ENCODE measurements at places on chromosomes 16 and 17.

DNA sequence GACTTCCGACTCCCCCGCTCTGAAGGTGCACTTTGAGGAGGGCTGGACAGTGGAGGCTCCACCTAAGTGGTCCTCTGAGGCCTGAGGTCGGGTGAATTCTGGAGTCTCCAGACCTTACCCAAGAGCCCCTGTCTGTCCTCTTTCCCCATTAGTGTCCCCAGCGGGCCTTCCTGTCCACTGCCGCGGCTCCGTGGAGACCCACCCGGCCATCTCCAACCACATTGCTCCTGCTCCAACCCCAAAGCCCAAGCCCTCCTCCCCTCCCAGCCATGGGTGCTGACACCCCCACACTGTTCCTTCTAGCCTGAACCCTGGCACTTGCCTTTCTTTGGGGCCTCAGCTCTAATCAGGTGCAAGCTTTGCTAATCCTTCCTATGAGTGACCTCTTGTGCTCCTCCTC lies 283.1 kb upstream of the TNRC6C start:
- no peak for DNase-seq

DNA sequence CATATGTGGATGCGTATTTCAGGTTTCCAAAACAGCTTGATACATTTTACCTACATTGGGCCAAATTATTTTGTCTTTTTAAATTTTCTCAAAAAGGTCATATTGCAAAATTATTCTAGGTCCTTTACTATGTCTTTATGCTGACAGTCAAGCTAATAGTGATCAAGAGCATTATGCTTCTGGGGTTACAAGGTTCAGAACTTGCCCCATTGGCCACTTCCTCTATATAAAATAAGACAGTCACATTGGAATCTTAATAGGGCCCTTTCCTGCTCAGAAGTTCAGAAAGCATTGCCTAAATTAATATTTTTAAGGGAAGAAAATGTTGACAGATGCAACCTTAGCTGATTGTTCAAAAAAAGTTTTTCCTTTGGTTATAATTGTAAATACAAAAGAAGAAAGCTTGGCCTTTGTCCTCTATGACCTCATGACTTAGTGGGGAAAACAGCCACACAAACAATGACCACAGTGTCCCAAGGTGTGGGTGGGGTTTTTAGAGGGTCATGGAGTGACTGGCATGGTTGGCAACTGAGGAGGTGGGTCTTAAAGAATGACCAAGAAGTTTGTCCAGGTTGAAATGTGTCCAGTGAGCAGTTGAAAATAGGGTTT lies 11.8 kb upstream of the RAB11FIP4 start:
- DNase-seq, result no peak

DNA sequence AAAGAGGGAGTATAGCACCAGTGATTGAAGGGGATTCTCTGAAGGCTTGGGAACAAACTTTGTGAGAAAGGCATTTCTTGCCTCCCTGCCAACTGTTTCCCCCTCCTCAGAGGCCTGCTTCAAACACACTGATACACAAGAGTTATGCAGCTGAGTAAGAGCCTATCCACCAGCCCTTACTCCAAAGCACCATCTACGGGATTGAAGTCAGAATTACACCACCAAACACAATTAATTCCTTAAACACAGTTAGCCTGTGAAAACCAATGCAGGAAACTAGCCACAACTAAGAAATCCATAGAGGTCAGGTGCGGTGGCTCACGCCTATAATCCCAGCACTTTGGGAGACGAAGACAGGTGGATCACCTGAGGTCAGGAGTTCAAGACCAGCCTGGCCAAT lies 138.3 kb downstream of the SHCBP1 start:
- DNase-seq, result no peak

DNA sequence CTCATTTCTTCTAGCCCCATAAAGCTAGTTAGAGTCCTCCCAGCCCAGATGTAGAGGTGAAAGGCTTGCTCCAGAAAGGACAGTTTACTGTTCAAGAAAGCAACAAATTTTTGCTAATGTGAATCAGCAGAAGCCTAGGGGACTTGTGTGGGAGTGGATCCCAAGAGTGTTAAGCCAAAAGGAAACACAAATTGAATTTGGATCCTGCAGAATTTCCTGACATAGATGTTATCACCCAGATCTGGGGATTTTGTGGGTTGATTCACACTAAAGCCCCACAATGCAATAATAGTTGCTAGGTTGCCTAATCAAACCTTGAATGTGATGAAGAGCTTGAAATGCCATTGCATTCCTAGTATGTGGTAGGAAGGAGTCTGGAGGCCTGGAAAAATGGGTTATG lies 135.2 kb upstream of the HS3ST3A1 start:
- no peak for DNase-seq

GRCh38 chr17:8072729-8073461 lies 14.6 kb downstream of the ALOX12B start:
- no peak for DNase-seq

GRCh38 chr16:80027007-80027965 lies 426.7 kb upstream of the MAF start:
- DNase-seq, result peak; percentile 37

DNA sequence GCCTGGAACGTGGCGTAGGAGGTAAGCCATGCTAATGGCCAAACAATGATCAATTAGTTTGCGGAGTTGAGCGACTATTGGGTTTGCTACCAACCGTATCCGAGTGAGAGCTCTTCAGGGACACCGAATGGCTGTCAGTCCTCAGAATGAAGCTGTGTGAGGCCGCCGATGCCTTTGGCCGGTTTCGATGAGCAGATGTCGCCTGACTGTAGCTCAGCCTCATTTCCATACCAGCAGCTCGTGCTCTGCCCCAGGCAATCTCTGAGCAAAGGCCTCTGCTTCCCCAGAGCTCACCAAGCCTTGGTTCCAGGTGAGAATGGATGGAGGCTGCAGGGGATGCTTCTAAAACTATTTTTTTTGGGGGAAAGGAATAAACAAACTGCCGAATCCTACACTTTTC lies 111.7 kb upstream of the HS3ST4 start:
- DNase-seq, result no peak

DNA sequence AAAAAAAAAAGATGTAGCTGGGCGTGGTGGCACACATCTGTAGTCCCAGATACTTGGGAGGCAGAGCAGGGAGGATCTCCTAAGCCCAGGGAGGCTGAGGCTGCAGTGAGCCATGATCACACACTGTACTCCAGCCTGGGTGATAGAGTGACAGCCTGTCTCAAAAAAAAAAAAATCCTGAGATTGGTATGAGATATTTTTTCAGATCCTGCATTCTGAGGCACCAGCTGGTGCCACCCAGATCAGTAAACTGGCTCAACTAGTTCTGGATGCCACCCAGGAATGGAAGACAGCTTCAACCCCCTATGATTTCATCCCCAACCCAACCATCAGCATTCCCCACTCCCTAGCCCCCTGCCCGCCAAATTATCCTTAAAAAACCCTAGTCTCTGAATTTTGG lies 7.1 kb upstream of the GJC1 start:
- DNase-seq, result no peak

DNA sequence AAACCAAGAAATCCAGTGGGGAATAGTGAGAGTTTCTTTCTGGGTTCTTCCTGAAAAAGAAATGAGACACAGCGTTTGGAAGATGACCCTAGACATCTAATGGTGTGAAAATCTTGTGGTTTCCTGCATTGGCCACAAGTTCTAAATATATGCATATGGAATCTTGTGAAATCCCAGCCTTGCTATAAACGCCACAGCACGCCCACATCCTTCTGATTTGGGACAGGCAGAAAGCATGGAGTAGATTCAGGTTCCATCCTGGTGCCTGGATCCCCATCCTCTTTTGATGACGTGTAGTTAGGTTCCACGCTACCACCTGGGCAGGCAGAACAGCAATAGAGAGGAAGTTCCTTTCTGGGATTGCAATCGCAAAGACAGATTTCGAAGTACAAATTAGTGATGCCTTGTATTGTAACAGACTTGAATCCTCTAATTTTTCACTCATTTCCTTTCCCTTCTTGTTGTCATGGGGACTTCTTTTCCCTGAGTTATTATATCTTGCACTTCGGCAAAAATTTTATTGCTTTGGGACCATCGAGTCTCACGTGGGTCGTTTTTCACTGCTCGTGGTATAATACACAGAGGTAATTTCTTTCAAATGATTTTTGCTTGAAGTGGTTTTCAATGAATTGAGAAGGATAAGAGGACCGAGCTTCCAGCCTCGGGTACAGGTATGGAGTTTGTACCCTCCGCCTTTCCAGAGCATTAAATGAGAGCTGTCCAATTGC lies 37.6 kb downstream of the HS3ST4 start:
- DNase-seq, result no peak

DNA sequence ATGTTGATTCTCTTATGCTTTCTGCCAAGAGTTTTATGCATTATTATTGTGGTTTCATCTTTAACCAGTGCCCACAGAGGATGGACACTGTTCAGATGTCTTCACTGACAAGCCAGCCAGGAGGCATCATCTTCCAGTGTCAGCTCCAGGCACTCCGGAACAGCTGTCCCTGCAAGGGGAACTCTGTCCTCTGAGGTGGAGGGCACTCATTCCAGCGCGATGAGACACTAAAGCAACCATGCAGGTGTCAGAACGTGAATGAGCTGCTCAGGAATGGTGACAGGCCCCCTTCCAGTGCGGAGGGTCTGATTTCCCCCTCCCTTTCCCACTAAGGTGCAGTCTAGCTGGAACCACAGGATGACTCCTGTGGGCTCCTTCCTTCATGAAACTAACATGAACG lies 117.5 kb downstream of the NOG start:
- no peak for DNase-seq

- DNase-seq, result no peak
These were observed 972 bp downstream of the RSAD1 start for GRCh38 chr17:50479522-50480141.

- no peak for DNase-seq
These were observed 45.4 kb downstream of the CDH1 start for GRCh38 chr16:68782198-68783174.

GRCh38 chr16:67720236-67720635 lies 1.1 kb upstream of the GFOD2 start:
- no peak for DNase-seq

GRCh38 chr17:20189302-20189701 lies 180.1 kb downstream of the SPECC1 start:
- peak; percentile 92 for DNase-seq

DNA sequence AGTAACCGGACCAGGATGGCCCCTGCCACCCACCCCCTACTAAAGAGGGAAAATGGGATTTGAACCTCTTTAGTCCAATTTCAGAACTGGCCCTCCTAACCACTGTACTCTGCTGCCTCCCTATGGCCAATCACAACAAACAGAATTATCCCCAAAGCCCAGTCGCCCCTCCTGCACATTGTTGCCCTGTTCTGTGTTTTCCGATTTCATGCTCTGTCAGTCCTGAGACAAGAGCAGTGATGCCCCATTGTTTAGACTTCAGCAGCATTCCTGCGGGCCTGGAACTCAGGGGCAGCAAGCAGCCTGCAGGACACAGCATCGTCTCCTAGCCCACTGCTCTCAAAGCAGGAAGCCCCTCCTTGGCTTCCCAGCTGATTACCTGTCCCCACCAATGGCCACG lies 20.5 kb upstream of the KLHL11 start:
- DNase-seq, result no peak

GRCh38 chr16:68402748-68403040 lies 45.6 kb downstream of the SMPD3 start:
- DNase-seq, result no peak

DNA sequence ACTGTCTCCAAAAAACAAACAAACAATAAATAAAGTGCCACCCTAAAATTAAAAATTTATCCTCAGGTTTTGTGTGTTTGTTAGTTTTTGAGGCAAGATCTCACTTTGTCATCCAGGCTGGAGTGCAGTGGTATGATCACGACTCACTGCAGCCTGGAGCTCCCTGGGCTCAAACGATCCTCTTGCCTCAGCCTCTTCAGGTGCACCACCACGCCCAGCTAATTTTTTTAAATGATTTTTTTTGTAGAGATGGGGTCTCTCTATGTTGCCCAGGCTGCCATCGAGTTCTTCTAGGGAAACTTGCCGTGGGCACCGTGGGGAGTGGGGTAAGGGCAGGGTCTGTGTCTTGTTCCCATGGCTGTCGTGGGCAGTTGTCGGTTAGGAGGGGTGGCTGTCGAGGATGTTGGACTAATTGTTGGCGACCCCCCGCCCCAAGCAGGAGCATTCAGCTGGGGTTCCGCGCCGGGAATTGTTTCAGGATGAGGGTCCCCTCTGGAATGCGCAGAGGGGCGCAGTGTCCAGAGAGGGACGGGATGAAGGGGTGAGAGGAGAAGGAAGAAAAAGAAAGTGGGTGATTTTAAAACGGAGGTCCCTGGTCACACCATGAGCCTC lies 1.1 kb upstream of the RNF213 start:
- no peak for DNase-seq

DNA sequence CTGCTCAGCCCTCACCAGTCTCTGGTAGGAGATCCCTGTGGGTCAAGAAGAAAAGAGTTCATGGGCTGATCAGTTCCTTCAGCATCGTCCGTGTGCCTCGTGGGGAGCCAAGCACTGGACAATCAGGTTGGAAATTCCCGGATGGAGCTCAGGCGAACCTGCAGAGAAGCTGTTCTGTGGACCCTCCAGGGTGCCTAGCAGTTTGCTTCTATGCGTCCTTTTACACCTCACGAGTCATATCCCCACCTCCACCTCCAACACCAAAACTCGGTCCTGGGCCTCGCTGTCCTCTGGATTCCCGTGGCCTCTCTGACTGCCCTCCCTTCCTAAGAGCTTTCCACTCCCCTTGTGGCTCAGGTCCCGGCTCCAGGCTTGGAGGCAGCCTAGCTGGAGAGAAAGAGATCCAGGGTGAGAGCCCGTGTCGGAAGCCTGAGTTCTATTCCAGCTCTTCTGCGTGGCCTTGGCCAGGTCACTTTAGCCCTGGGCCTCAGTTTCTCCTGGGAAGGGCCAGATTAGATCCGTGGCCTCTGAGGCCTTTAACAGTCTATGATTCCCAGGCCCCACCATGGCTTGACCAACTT lies 26.2 kb upstream of the PIK3R6 start:
- no peak for DNase-seq

- DNase-seq, result no peak
These were observed 519 bp downstream of the ST6GALNAC2 start for GRCh38 chr17:76585033-76585648.

GRCh38 chr17:56222255-56222654 lies 69.0 kb downstream of the ANKFN1 start:
- DNase-seq, result no peak

DNA sequence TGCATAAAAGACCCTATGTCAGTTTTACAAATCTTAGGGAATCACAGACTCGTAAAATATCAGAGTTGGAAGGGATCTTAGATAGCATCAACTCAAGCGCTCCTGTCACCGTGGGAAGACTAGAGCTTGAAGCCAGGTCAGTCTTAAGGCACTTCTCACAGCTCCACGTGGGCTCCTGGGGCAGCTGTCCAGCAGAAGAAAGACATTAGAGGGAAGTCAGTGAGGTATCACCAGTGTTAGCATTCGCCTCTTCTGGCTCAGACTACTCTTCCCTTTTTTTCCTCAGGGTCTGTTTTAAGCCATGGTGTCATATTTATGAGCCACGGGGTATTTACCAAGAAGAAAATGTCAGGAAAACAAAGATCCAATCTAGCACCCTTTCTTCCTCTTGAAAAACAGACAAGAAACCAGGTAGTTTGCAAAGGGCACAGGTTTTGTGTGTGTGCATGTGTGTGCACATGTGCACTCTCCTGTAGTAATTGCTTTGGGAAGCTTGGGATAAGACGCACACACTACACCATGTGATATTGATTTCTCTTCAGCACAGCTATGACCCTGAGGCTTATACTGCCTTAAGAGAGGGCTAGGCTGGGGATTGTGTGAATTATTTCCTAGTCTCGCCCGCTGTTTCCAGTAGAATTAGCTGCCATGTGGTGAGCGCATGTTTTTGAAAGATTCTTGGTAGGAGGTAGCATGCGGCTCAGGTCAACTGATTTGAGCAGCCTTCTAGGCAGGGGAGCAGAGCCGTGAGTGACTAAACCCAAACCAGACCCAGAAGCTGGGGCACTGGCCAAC lies 61.0 kb upstream of the ELAC2 start:
- DNase-seq, result no peak

Data from nucleus accumbens (tissue), 56 donors.